ENCODE measurements at places on chromosomes 5 and 9. TPM values are rescaled to one million over a fixed set of nuclear protein-coding genes. Genes with fewer than 3 reads are reported as not detected.
A peak's percentile ranks its signal among the peaks of the same experiment; 100 is the strongest.

FSD1L gene
- not detected for total RNA-seq

DNA sequence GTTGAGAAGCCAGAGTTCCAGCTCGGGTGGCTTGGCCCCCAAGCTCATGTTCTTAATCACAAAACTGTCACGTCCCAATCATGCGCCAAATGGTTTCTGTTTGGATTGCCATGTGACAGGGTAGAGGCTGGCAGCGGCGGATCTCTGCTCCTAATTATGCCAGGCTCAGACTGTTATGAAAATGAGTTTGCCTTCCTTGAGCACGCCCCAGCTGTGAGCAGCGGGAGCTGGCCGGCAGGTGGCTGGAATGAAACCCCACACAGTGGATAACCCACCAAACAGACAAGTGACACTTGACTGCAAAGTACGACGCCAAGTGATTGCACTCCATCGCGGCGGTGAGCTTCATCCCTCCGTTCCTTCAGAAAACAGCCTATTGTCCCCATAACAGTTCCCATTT is 75.4 kb downstream of the CFAP77 start:
- no peak for DNase-seq

GRCh38 chr5:57824047-57824446 is 341.4 kb upstream of the ACTBL2 start:
- no peak for DNase-seq

ZNF354C gene
- total RNA-seq = 1.3 TPM

DNA sequence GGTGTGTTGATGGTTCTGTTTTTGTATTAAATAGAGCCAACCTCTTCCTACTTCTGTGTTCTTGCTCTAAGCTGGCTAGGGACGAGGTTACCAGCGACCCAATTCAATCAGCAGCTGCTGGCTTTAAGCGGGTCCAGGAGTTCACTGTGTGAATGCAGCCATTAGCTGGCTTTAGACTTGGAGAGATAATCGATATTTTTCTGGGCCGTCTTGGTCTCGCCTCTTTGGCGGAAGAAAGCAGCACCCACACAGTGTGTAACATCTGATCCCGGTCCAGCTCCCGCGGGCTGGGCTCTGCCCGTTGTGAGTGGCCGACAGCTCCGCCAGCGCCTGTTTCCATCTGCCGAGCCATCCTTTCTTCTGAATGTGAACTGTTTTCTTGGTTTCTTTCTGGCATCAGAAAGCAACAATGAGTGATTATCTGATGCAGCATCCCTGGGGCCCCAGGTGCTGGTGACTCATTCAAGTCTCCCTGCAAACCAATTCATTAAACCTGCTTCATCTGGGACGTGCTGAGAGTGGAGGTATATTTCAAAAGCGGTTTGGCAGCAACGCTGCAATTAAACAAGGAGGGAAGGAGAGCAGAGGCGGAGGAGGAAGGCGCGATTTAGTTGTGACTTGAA is 90.8 kb upstream of the IRX4 start:
- no peak for DNase-seq

GRCh38 chr5:131416729-131417128 is 152.9 kb downstream of the CDC42SE2 start:
- no peak for DNase-seq

GRCh38 chr5:10151656-10152055 is 98.0 kb downstream of the ATPSCKMT start:
- DNase-seq = no peak

RECK gene
- 13.3 TPM for total RNA-seq

NIM1K gene
- total RNA-seq = 0.43 TPM

RGMB gene
- 48.3 TPM for total RNA-seq

DNA sequence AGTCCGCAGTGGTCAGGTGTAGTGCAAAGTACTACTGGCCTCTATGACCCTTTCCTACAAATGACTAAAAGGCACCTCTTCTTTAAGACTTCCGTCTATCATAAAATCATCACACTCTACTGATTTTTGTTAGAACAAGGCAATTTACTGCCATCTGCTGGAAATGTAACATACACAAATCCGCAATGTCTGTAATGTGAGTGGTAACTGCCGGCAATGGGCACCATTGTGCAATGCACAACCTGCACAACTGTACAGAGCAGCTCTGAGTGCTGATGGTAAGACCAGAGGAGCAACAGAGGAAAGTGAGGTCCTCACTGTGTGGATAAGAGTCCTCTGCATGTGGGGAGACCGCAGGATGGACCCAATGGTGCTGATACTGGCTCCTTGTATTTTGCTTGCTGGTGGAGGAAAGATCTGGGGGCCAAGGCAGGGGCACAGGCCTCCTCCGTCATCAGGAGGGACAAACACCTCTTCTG is 103.7 kb downstream of the ATPSCKMT start:
- DNase-seq = no peak

GRCh38 chr5:35938568-35939227 is at the start of gene CAPSL:
CAPSL (minus strand) TSS chr5:35938622; CDS start chr5:35921120, 17,502 bp downstream.
- DNase-seq = peak; percentile 95

GRCh38 chr5:107469485-107470294 is 201.0 kb downstream of the EFNA5 start:
- DNase-seq = no peak

ACOT12 gene
- not detected for total RNA-seq
